ENCODE measurements at places on chromosomes 12 and 14.
A peak's percentile ranks its signal among the peaks of the same experiment; 100 is the strongest.

DNA sequence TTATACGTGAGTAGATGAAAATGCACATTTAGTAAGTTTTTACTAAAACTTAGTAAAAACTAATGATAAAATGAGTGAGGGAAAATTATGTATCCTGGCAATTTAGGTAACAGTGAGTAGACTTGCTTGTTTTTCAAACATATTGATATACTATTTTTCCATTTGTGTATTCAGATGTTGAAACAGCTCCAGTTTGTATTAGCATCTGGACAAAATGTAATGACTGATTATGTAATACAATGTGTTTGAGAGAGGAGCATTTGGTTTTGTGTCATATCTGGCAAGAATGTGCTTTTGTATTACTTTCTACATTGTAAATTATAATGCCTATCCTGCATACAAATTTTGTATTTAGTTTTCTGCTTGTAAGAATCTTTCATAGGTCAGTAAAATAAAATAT is 5.6 kb downstream of the CNOT2 start:
- DNase-seq = no peak

GRCh38 chr14:59208224-59208814 is 19.9 kb downstream of the DAAM1 start:
- no peak for DNase-seq

DNA sequence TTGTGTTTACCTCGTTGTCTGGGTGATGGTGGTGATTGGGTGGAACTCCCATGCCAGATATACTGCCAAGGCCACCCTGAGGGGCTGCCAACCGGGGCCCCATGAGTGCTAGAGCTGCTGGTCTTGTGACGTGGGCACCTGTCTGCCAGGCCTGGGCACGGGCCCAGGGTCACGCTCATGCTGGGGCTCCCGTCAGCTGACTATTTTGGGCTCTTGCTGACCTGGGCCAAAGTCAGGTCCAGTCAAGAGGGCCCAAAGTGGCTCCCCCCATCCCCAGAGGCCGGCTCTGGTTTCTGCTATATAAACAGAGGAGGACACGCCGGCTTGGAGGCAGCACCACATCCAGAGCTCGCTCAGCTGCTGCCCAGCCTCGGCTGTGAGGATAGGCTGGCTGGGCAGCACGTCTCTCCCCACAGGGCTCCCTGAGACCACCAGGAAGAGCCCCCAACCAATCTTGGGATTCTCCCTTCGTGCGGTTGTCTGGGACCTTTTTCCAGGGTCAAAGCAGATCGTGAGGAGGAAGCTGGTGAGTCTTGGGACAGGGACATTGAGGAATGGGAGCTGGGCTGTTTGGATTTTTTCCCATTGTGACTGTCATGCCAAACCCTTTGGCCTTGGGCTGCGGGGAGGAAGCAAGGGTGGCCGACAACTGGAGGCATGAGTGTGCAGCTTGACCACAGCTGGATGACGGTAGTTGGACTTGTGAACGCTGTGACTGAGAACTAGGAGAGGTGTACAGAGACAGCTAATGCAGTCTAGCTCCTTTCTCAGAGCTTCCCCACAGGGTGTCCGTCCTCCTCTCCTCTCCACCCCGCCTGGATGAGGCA is 7.6 kb upstream of the NR4A1 start:
- no peak for DNase-seq

GRCh38 chr12:57750561-57751431 is 1.3 kb downstream of the CDK4 start:
- DNase-seq = no peak

DNA sequence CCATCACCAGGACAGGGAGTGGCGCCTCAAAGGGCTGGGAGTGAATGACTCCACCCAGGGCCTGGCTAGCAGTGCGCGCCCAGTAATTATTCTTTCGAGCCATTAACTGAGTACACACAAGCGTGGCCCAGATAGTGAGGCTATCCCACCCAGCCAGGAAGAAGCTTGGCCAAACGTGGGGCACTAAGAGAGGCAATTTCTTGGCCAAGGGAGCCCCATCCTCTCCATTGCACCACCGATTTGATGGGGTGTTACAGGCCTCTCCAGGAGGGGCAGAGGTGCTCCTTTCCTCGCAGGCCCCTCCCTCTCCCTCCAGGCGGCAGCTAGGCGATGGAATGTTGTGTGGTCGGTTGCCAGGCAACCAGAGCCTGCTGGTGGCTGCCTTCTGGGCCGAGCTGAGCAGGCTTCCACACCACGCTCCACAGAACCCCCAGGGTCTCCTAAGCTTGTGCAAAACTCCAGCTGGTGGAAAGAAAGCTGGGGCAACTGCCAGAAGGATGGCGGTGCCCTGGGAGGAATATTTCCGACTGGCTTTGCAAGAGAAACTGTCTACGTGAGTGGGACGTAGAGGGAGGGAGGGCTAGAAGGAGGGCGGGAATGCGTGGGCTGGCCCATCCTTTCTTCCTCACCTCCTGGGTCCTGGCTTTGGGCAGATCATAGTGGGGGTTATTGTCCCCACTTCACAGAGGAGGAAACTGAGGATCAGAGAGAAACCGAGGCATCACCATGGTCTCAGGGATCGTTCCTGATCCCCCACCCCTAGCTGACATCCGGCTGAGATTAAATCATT is at the start of gene CFAP73:
Gene CFAP73, plus strand, starts transcription at position 364 of the 790 bp plus-strand sequence. Its CDS starts 134 bp downstream, at position 498.
- DNase-seq = peak; percentile 81

GRCh38 chr12:57000393-57000792 is 6.0 kb downstream of the ZBTB39 start:
- DNase-seq = no peak

DNA sequence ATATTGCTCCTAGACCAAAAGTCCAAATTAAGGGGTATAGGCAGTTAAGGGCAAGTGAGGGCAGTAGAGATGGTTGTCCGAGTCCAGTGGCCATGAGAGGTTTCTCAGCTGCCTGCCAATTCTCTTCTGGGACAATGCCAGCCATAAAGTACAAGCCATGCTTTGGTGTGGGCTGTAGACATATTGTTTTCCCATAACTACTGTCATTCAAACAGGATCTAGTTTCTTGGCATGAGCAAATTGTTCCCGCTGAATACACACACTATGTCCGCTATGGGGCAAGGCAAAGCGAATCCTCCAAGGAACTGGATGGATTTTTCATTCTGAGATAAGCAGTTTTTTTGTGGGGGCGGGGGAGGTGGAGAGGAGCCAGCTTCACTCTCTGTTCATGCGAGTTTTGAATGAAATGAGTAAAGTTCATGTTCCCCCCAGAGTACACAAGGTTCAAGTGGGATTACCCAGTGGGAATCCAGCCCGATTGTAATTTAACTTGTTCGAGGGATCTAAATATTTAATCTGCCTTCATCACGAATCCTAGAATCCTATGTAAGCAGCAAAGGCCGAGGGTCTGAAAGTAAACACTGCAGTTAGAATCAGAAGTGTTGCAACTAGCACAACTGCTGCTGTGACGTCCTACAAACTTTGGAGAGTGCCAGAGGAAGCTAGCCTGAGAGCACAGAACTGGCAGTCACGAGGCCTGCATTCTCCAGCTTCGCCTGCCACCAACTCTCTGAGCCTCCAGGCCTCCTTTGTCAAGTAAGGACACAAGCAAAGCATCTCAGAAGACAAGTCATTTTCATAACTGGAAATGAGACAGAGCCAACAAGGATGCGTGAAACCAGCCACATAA is 137.0 kb downstream of the CRADD start:
- no peak for DNase-seq

- no peak for DNase-seq
Measured at GRCh38 chr14:91089958-91090535, 23.8 kb upstream of the DGLUCY start.

DNA sequence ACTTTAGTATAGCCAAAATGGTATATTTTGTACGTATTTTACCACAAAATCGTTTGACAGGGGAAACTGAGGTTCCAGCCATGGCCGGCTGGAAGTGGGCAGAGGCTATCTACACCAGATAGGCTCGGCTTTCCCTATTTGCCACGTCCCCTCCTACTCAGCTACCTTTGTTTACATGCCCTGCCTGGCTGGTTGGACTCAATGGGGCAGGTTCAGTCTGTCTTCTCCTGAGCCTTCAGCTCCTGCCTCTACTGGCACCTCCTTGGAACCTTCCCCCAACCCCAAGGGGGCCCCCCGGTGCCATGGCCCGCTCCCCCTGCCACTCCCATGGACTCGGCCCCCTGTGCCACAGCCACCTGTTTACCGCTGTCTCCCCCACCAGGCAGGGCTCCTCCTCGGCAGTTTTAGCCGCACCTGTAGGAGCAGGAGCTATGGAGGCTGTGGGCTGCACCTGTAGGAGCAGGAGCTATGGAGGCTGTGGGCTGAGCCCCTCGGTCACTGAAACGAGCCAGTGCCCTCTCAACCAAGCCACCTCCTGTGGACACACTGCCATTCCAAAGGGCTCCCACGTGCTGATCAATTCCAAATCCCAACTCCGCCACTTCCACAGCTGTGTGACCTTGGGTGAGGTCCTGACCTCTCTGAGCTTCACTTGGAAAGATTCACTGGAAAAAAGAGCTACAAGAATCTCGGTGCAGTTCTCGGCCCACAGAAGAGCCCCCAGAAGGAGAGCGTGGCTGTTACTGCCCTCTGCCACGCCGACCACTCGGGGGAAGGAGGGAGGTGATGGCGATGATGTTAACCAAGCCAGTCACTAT is 62.2 kb downstream of the NCOR2 start:
- no peak for DNase-seq

GRCh38 chr12:89250636-89251035 is 101.7 kb downstream of the DUSP6 start:
- no peak for DNase-seq

DNA sequence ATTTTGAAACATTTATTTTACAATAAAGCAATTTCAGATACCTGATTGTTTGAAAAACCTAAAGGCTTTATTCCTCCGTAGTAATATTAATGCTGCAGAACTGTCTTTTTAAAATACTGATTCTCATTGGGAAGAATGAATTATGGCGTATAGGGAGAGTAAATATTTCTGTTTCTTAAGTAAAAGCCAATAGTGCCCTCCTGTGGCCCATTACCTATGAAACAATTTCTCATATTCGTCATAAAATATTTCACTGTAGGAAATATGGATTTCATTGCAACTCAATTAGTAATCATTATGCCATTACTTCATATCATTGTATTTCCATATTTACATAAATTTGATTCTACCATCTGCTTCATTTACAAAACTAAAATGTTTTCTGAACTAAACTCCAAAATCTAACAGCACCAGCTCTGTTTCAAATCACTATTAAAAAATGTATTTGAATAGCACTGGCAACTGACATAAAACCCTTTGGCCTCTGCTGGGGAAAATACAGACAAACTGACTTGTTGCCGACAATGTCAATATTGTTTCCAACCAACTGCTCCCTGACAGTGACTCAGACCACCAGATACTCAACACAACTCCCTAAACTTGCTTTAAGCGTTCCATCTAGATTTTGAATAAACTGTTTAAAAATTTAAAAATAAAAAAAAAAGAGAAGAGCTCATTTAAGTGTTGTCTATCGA is 290.3 kb downstream of the NAV3 start:
- peak; percentile 3 for DNase-seq

- DNase-seq = no peak
Measured at GRCh38 chr12:67315661-67316060, 46.5 kb downstream of the CAND1 start.

GRCh38 chr14:75487155-75487671 is 35.1 kb upstream of the BATF start:
- DNase-seq = no peak

DNA sequence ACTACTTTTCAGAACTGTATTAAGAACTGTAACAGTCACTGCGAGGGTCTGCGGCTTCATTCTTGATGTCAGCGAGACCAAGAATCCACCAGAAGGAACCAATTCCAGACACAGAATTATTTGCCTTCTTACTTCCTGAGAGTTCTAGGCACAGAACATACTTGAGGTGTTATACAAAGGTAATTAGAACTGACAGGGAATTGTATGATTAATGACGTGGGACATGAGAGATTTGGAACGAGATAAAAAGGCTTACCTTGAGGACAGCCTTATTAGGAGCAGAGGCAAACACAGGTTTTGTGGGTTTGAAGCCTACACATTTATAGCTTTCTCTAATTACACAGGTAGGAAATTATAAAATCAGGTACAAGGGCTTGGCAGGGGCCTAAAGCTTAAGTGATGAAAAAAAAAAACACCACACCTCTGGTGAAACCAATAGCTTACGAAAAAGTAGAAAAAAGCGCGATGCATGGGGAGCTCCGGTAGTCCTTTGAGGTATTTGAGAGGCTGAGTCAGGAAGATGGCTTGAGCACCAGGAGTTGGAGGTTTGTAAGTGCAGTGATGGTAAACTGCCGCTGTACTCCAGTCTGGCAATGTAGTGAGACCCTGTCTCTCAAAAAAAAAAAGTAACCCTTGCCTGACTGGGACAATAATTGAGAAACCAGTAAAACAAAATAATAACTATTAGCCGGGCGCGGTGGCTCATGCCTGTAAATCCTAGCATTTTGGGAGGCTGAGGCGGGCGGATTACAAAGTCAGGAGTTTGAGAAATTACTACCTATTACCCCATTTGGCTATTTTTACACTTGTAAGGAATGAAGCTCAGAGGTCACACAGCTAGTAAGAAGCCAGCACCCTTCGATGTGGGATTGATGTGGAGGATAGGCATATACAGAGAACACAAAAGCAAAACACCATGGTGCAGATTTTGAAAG is 795 bp upstream of the ACOT2 start:
- DNase-seq = no peak

- no peak for DNase-seq
Measured at GRCh38 chr14:105422695-105423487, 3.3 kb downstream of the MTA1 start.

DNA sequence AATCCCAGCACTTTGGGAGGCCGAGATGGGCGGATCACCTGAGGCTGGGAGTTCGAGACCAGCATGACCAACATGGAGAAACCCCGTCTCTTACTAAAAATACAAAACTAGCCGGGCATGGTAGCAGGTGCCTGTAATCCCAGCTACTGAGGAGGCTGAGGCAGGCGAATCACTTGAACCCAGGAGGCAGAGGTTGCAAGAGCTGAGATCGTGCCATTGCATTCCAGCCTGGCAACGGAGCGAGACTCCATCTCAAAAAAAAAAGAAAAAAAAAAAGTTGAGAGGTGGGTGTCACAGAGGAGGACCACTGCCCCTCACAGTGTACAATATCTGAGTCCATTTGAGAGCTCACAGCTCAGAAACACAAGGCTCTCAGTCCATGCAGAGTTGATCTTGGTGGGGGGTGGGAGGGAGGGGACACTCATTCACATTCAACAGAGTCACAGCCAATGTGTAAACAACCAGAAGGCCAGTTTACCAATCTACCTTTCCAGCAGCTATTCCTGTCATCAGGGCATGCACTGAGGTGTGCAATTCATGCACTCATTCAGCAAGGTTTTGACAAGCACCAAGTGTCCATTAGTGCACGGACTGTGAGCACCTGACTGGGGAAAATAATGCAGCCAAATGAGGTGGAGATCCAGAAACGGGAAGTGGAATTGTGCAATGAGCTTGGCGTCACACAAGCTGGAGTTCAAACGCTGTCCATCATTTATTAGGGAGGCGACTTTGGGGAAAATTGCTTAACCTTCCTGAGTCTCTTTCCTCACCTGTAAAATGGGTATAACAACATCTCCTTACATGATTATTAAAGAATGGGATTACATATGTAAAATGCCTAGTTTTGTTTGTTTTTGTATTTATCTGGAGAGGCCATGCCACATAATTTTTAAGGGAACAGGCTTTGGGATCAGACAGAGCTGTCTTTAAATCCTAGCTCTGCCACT is 4.4 kb upstream of the EIF5 start:
- DNase-seq = peak; percentile 85

- DNase-seq = no peak
Measured at GRCh38 chr14:105305345-105305744, 4.5 kb upstream of the BRF1 start.

- DNase-seq = no peak
Measured at GRCh38 chr14:97959251-97959650, 1162.1 kb downstream of the VRK1 start.

- DNase-seq = peak; percentile 68
Measured at GRCh38 chr14:22314183-22314820, 274.7 kb downstream of the DAD1 start.
